ENCODE measurements at places on chromosomes 3 and 15.
A peak's percentile ranks its signal among the peaks of the same experiment; 100 is the strongest.

DNA sequence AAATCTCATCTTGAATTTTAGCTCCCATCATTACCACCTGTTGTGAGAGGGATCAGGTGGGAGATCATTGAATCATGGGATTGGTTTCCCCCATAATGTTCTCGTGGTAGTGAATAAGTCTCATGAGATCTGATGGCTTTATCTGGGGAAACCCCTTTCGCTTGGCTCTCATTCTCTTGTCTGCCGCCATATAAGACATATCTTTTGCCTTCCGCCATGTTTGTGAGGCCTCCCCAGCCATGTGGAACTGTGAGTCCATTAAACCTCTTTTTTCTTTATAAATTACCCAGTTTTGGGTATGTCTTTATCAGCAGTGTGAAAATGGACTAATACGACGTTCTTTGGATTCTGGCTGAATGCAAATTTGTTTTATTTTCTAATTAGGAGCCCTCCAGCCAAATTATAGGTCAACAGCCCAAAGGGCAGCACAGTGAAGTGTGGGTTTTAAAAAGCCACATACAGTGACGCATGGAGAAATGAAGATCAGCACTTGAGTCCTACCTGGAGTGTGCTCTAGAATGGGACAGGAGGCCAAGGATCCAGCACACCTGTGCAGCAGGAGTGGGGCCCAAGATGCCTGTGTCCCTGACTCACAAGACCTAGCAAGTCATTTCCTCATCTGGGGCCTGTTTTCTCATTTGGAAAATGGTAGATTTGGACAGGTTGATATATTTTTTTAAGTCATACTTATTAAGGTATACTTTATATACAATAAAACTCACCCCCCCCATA, 89.6 kb downstream of the MB21D2 start:
- H3K4me3 ChIP-seq: no peak overlapping the region
- no peaks in the 10 kb centered on the region for H3K27me3 ChIP-seq
- no peaks in the 10 kb centered on the region for H3K4me1 ChIP-seq
- no peak for DNase-seq
- H3K27ac ChIP-seq: no peak overlapping the region

DNA sequence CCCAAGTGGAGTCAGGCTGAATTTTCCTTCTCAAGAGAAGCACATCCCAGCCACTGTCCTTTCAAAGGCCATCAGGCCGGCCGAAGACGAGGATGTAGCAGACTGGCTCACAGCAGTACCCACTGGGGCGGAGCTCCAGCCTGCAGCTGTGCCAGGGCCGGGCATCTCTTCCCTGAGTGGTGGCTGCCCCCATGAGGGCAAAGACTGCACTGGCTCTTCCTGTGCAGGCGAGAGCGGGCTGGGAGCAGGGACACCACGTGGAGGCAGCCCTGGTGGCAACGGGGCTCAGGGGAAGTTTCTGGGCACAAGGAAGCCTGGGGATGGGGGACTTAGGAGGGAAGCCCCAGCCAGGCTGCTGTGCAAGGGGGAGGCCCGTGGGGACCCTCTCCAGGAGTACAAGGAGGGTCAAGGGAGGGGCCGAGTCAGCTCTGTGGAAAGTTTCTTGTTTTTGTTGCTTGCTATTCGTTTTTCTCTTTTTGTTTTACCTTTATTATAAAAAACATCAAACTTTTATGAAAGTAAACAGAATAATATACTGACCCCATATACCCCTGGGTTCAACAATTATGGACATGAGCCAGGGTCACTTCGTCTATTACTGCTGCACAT, 66.1 kb downstream of the RPN1 start:
- peaks cover 3% of the 10 kb centered on the region for H3K27me3 ChIP-seq
- no peaks in the 10 kb centered on the region for H3K4me1 ChIP-seq
- DNase-seq: peak; percentile 21
- H3K4me3 ChIP-seq: no peak overlapping the region
- H3K36me3 ChIP-seq: no peaks in the 10 kb centered on the region
- H3K27ac ChIP-seq: no peak overlapping the region

DNA sequence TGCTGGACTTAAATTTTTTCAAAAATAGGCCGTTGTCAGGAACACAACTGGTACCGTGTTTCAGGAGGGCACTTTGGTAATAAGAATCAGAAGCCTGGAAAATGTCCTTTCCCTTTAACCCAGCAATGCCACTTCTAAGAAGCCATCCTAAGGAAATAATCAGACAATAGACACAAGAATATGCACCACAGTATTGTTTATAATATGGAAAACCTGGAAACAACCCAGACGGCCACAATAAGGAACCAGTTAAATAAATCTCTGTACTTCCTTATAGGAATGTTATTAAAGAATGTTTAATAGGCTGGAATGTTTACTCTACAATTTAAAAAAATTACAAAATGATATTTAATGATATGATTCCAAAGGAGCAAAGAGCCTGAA, 30.4 kb upstream of the ATP1B3 start:
- H3K27ac ChIP-seq: no peak overlapping the region
- no peaks in the 10 kb centered on the region for H3K36me3 ChIP-seq
- no peak overlapping the region for H3K4me3 ChIP-seq
- no peaks in the 10 kb centered on the region for H3K27me3 ChIP-seq

- DNase-seq: no peak
- no peaks in the 10 kb centered on the region for H3K4me1 ChIP-seq
- no peaks in the 10 kb centered on the region for H3K36me3 ChIP-seq
- no peak overlapping the region for H3K27ac ChIP-seq
- H3K27me3 ChIP-seq: peaks cover 5% of the 10 kb centered on the region
- H3K4me3 ChIP-seq: no peak overlapping the region
Measured at GRCh38 chr3:127064391-127065137, 81.6 kb downstream of the PLXNA1 start.

DNA sequence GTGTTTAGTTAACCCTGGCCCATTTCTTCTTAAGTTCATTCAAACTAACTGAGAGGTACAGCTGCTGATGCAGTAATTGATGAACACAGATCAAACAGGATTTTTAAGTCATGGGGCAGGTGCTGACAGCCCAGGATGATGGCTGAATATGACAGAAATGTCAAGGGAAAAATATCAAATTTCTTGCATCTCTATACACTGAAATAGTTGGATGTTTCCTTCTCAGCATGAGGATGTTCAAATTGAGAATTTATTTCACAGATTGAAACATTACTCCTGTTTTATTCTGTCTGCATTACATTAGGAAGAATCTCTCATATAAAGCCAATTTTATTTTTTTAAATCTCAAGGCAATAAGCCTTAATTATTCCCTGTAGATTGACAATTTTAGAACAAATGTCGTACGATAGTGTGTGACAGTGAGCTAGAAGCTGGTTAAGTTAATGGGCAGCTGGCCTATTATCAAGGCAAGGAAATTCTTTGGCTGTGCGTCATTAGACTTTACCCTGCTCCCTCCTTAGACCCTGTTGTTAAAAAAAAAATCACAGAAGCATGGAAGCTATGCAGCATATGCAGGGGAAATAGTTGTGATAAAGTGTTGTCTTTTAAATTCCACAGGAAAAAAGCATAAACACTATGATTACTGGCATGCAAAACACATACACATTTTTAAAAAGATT, 183.8 kb upstream of the KCNMB2 start:
- H3K27me3 ChIP-seq: no peaks in the 10 kb centered on the region
- DNase-seq: no peak
- H3K36me3 ChIP-seq: no peaks in the 10 kb centered on the region
- H3K27ac ChIP-seq: no peak overlapping the region
- no peaks in the 10 kb centered on the region for H3K4me1 ChIP-seq

DNA sequence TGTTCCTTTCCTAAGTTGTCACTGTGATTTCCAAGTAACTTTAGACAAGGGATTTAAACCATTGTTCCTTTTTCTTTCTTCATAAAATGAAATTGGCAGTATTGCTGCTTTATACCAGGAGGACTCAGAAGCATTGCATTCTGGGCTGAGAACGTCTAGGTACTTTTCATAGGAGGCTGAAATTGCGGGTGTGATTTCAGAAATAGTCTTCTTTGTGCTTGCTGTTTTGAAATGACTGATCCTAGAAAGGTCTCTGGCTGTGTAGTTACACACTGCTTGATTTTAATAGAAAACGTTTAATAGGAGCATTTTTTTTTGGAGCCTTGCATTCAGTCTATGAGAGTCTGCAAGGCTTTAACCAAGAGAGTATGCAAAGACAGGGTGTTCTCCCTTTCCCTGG, 56.3 kb downstream of the PPM1L start:
- DNase-seq: no peak
- no peak overlapping the region for H3K4me3 ChIP-seq
- no peaks in the 10 kb centered on the region for H3K27me3 ChIP-seq
- H3K4me1 ChIP-seq: no peaks in the 10 kb centered on the region
- no peaks in the 10 kb centered on the region for H3K36me3 ChIP-seq

DNA sequence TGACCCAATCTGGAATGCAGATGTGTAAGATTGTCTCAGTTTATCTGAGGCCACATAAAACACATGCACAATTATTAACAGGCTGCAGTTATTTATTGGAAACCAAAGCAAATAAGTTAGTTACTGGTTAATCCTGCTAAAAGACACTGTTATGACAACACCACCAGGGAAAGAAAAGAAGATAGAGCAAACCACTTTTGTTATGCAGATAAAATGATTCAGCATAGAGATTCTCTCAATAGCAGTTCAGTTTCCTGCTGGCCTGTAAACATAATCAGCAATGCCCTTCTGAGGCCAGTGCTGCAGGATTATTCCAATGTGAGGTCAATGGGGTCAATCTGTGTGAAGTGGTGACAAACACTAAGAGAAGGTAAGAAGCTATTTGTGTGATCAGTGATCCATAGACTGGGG, 244.4 kb downstream of the ZBTB20 start:
- H3K27me3 ChIP-seq: no peaks in the 10 kb centered on the region
- no peak overlapping the region for H3K4me3 ChIP-seq
- no peak for DNase-seq

DNA sequence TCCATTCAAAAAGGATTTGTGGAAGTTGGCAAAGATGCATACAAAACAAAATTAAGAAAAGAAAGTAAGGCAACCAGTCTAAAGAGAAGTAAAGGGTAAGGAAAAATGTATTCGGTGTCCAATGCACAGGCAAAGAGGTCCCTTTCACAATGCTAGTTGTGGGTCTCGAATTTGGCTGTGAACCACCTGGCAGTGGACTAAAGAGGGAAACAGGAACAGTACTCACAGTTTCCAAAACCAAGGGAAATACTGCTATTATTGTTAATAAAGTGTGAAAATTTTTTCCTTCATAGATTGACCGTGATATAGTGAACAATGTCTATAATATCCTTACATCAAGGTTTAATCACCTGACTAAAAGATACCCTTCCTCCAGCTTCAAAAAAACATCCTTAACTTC, 57.9 kb downstream of the TNIK start:
- H3K4me1 ChIP-seq: peaks cover 14% of the 10 kb centered on the region
- H3K4me3 ChIP-seq: no peak overlapping the region
- no peaks in the 10 kb centered on the region for H3K27me3 ChIP-seq
- H3K36me3 ChIP-seq: no peaks in the 10 kb centered on the region
- no peak overlapping the region for H3K27ac ChIP-seq

DNA sequence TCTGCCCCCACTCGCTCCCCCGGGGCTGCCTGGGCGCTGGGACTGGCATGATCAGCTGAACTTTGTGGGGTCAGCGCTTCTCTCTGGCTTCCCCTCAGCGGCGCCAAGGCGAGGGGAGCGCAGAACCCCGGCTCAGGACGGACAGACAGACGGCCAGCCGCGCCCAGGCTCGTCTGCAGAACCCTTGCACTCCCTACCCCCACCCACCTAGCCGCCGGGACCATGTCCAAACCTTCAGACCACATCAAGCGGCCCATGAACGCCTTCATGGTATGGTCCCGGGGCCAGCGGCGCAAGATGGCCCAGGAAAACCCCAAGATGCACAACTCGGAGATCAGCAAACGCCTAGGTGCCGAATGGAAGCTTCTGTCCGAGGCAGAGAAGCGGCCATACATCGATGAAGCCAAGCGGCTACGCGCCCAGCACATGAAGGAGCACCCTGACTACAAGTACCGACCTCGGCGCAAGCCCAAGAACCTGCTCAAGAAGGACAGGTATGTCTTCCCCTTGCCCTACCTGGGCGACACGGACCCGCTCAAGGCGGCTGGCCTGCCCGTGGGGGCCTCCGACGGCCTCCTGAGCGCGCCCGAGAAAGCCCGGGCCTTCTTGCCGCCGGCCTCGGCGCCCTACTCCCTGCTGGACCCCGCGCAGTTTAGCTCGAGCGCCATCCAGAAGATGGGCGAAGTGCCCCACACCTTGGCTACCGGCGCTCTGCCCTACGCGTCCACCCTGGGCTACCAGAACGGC, 621 bp downstream of the SOX14 start:
- no peak overlapping the region for H3K27ac ChIP-seq
- no peak for DNase-seq
- H3K27me3 ChIP-seq: peaks cover 93% of the 10 kb centered on the region
- H3K4me1 ChIP-seq: no peaks in the 10 kb centered on the region
- H3K36me3 ChIP-seq: no peaks in the 10 kb centered on the region

- no peaks in the 10 kb centered on the region for H3K27me3 ChIP-seq
- H3K27ac ChIP-seq: no peak overlapping the region
- H3K4me1 ChIP-seq: no peaks in the 10 kb centered on the region
- no peak overlapping the region for H3K4me3 ChIP-seq
- DNase-seq: no peak
- H3K36me3 ChIP-seq: no peaks in the 10 kb centered on the region
Measured at GRCh38 chr3:40071683-40072238, 237.7 kb upstream of the EIF1B start.

- H3K4me1 ChIP-seq: no peaks in the 10 kb centered on the region
- no peak overlapping the region for H3K27ac ChIP-seq
- DNase-seq: no peak
- no peaks in the 10 kb centered on the region for H3K27me3 ChIP-seq
- H3K4me3 ChIP-seq: no peak overlapping the region
Measured at GRCh38 chr3:49845694-49846093, 10.7 kb downstream of the TRAIP start.

DNA sequence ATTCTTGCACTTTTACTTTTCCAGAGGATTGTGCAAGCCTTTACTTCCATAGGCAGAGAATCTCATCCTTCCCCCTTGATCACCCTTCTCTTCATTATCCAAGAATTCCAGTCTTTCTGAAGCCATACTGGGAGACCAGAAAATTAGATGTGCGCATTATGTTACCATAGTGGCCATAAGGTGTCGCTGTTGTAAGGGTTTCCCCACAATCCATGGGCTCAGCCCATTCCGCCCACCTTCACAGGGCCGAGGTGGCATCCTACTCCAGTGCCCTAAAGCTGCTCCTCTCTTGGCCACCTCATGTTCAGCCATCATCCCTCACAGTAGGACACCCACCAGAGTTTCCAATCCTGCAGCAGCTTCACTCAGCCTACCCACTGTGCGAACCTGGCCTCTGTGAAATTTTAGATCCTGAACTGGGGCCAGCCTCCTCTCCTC, 35.0 kb downstream of the CTSH start:
- H3K4me3 ChIP-seq: no peak overlapping the region
- DNase-seq: no peak
- H3K27me3 ChIP-seq: no peaks in the 10 kb centered on the region
- H3K36me3 ChIP-seq: peaks cover 85% of the 10 kb centered on the region

DNA sequence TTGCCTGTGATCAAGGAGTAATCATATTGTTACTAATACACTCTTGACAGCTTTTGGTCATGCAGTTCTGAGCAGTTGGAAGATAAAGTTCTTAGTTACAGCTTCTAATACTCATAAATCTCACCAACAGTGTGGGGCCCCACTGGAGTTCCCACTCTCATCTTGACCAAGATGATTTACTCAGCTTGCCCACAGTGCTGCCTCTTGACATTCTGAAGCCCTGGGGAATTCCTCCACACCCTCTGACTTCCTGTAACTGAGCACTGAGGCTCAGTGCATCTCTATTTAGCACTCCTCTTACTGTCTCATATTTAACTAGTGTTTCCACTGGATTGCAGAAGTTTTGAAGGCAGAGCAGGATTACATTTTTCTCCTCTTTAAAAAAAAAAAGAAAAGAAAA, 1.9 kb upstream of the ARL6IP5 start:
- H3K27ac ChIP-seq: peak overlapping the region; percentile 91
- H3K4me1 ChIP-seq: peaks cover 54% of the 10 kb centered on the region
- no peaks in the 10 kb centered on the region for H3K27me3 ChIP-seq
- no peaks in the 10 kb centered on the region for H3K36me3 ChIP-seq
- no peak overlapping the region for H3K4me3 ChIP-seq
- DNase-seq: peak; percentile 26
